CD4-positive, alpha-beta T cell treated with Interleukin-17A for 4 hours (primary cell): ENCODE measurements at places on chromosomes 1 and 21.
A peak's percentile ranks its signal among the peaks of the same experiment; 100 is the strongest.

DNA sequence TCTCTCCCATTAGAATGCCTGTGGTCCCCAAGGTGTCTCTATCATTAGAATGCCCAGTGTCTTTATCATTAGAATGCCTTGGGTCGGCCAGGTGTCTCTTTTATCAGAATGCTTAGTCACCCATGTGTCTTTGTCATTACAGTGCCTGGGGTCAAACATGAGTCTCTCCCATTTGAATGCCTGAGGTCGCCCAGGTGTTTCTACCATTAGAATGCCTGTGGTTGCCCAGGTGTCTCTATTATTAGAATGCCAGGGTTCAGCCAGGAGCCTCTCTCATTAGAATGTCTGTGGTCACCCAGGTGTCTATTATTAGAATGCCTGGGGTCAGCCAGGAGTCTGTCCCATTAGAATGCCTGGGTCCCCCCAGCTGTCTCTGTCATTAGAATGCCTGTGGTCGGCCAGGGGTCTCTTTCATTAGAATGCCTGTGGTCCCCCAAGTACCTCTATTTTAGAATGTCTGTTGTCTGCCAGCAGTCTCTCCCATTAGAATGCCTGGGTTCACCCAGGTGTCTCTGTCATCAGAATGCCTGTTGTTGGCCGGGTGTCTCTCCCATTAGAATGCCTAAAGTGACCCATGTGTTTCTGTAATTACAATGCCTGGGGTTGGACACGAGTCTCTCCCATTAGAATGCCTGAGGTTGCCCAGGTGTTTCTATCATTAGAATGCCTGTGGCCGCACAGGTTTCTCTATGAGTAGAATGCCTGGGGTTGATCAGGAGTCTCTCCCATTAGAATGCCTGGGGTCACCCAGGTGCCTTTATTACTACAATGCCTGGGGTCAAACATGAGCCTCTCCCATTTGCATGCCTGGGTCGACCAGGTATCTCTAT is 57.1 kb downstream of the RNF187 start:
- DNase-seq, result no peak

DNA sequence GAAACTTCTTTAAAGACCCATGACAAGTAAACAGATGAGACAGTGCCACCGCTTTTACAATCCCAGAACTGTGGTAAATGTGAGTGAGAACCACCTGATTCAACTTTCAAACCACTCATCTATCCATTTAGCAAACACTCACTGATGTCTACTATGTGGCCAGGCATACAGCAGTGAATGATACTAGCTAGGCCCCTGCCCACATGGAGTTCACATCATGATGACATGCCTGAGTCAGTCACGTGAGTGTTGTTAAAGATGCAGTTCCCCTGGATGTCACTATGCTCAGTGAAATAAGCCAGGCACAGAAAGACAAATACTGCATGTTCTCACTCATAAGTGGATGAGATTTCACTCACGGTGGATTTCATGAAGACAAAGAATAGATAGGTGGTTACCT is 28.4 kb downstream of the STX6 start:
- DNase-seq, result no peak

DNA sequence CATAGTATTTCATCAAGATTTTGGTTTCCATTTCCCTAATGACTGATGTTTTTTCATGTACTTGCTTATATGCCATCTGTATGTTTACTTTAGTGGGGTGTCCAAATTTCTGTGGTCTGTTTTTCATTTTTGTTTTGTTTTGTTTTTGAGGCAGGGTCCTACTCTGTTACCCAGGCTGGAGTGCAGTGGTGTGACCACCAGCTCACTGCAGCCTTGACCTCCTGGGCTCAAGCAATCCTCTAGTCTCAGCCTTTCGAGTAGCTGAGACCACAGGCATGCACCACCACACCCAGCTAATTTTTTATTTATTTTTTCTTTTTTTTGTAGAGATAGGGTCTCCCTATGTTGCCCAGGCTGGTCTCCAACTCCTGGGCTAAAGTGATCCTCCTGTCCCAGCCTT is 378.0 kb upstream of the VAMP3 start:
- DNase-seq, result no peak

DNA sequence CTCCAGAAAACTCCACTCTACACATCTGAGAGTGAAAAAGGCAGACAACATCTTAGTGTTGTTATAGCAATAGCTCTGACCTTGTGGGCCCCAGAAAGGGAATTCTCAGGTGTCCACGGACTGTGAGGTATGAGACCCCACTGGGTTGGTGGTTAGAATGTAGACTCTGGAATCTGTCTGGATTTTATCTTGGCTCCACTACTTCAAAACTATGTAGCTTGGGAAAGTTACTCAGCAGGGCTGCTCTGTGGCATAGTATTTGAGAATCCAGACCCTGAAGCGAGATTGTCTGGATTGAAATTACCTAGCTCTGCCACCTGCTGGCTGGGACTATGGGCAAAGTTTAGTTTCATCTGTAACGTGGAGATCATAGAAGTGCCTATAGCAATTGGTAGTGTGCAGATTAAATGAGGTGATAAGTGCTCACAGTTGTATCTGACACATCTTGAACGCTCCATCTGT is 25.8 kb downstream of the PRDM2 start:
- DNase-seq, result peak; percentile 73

GRCh38 chr1:175757381-175758015 is 14.1 kb upstream of the TNR start:
- peak; percentile 7 for DNase-seq

GRCh38 chr1:101920577-101920976 is 76.1 kb downstream of the OLFM3 start:
- no peak for DNase-seq

- DNase-seq, result peak; percentile 65
Observed at GRCh38 chr1:113390871-113391648, 745 bp downstream of the MAGI3 start.

- DNase-seq, result peak; percentile 50
Observed at GRCh38 chr1:1058921-1059493, 15.1 kb downstream of the RNF223 start.

DNA sequence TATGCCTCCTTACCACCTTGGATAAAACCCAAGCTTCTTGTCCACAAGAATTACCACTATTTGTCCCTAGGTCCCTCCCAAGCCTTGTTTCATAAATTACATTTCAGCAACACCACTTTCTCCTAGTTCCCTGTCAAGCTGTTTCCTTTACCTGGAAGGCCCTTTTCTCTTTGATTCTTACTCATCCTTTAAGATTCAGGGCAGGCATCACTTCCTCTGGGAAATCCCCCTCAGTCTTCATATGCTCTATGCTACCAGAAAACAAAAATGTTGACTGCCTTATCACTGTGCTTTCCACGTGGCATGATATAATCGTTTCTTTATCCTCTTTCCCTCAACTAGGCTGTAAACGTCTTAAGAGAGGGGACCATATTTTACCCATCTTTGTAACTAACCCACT is 102.7 kb downstream of the LYST start:
- DNase-seq, result no peak

DNA sequence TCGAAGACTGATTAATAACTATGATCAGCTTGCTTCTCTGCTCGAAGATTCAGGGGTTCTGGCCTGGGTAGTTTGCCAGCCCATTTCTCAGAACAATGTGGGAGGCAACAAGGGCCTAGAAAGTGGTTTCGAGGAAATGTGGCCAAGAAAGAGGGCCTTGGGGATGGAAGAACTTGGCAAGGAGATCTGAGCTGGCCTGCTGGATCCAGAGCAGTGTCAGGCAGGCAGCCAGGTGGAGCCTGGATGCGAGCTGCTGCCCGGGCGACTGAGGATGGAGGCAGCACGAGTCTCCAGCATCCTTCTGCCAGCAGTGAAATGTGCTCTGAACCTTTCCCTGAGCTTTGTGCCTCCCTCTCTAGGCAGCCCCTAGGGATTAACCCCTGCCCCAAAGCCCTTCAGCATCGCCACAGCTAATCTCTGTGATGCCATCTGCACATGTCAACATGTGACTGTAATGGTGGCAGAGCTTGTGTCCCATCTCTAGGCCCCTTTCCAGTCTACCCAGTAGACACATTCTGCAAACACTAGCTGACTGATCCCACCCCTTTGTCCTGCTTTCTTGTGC is 61.0 kb upstream of the NEK2 start:
- DNase-seq, result no peak

- DNase-seq, result no peak
Observed at GRCh38 chr1:5333291-5333690, 658.9 kb downstream of the NPHP4 start.

DNA sequence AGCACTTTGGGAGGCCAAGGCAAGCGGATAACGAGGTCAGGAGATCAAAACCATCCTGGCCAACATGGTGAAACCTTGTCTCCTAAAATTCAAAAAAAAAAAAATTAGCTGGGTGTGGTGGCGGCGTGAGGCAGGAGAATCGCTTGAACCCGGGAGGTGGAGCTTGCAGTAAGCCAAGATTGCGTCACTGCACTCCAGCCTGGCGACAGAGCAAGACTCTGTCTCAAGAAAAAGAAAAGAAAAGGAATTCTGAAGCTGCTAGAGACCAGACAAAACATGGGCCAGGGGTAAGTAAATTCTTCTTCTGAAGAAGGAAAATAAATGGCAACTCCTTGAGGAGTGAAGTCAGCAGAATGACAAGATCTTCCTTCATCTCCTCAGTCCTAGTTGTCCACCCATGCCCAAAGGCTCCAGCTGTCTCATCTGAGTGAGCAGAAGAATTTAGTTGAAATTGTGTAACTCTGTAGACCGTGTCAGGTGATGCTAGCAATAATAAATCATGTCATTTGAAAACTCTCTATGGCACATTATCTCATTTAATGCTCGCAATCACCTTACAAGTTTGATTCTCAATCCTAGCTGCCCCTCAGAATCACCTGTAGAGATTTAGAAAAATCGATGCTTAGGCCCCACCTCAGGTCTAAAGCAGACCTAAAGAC is 14.3 kb downstream of the PDZK1 start:
- DNase-seq, result no peak

DNA sequence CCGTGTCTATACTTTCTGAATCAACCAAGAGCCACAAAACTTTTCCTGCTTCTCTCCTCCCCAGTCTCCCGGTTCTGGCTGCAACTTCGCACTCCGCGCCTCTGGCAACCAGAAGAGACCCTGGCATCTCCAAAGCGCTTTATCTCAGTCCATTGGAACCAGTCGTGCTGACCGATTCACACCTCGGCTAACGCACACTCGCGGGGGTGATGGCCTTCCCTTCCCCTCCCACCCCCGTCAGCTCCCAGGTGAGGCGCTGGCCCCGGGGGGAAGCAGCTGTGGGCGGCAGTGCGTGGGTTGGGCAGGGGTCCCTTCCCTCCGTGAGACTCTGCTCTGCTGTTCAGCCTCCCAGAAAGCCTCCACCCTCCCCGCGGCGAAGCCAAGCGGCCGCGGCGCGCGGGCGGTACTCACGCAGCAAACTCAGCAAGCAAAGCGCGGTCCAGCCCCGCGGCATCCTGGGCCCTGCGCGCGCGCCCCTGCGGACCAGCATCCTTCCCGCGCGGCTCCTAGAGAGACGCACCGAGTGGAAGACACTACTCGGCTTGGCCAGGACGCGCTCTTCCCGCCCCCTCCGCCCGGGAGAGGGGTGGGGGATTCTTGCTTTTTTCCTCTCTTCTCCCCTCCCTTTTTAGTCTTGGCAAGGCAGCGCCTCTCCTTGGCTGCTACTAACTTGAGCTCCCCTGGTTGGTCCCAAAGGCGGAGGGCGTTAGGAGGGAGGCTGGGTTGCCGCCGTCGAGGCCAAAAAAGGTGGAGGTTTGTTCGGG is at the start of gene CD34:
Gene CD34 (minus strand): TSS at position 535 of the 764 bp plus-strand sequence. CDS start 45 bp downstream, at position 490.
- DNase-seq, result no peak

DNA sequence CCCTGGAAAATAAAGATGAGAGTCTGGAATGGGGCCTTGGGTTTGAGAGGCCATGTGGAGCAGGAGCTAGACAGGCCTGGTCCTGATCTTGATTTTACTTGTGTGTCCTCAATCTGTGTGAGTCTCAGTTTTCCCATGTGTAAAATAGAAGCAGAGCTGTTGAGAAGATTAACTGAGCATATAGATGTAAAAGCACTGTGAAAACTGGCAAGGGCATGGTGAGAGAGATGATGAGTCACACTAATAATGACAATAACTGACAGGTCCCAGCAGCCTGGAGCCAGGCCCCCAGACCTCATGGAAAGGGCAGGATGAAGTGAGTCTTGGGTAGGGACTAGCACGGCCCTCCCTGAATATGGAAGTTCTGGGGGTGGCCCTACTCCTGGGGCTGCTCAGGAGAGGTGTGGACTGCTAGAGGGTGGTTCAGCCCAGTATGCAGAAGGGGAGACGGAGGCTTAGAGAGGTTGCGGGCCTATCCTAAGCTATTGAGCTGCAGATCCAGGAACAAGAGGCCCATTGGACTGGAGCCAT is 2.8 kb upstream of the AHDC1 start:
- no peak for DNase-seq

DNA sequence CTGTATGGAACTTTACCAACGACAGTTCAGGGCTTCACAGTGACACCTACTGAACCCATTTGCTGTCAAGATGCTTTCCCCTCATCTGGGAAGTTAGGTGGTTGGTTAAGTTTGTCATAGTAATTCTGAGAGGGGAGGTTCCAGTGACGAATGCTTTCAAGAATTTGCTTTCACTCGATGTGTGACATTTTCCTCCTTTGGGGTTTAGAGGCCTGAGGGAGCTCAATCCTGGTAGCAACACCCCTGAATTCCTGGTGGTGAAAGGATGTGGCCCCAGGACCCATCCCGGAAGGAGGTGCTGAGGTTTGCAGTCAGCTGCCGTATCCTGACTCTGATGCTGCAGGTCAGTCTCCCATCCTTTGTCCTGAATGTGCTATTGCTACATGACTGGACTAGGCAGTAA is 2.8 kb downstream of the PIGV start:
- no peak for DNase-seq

DNA sequence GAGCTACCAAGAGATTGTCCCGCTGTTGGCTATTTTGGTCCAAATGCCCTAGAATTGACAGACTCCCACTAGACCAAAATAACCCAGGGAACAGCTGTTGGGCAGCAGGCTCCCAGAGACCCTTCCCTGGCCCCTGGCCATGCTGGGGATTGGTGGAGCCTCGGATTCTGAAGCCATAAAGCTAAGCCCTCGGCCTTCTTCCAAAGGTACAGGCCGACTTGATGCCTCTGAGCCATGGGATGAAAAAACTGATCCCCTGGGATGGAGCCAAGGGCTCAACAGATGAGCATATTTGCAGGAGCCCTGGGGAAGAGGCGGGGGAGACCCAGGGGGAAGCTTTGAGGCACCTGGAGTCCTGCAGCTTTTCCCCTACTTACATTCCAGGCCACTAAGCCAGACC is 1.0 kb upstream of the LRRC38 start:
- no peak for DNase-seq

GRCh38 chr21:46207006-46207919 is 21.3 kb downstream of the LSS start:
- DNase-seq, result no peak

- peak; percentile 73 for DNase-seq
Observed at GRCh38 chr1:10507111-10507879, 32.5 kb downstream of the PEX14 start.

DNA sequence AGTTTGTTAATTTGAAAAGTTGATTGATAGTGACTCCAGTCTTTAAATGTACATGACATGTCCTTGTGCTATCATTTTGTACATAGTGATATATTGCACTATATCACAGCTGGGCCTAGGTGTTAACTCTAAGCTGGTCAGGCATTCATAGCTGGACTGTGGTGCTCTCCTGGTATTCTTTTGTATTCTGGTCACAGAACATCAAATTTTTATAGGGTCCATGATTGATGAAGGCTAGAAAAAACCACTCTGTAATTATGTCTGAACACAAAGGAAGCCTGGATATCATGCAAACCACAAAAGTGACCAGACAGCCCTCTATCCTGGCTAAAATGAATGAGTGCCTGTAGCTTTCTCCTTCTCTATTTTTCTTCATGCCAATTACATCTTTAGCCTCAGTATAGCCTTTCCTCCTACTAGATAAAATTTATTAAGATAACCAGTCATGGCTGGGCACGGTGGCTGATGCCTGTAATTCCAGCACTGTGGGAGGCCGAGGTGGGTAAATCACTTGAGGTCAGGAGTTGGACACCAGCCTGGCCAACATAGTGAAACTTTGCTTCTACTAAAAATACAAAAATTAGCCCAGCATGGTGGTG is 134.9 kb upstream of the B3GALT2 start:
- DNase-seq, result no peak
